IMR-90 (cell line): ENCODE measurements at places on chromosomes 1 and 21.
A peak's percentile ranks its signal among the peaks of the same experiment; 100 is the strongest.

DNA sequence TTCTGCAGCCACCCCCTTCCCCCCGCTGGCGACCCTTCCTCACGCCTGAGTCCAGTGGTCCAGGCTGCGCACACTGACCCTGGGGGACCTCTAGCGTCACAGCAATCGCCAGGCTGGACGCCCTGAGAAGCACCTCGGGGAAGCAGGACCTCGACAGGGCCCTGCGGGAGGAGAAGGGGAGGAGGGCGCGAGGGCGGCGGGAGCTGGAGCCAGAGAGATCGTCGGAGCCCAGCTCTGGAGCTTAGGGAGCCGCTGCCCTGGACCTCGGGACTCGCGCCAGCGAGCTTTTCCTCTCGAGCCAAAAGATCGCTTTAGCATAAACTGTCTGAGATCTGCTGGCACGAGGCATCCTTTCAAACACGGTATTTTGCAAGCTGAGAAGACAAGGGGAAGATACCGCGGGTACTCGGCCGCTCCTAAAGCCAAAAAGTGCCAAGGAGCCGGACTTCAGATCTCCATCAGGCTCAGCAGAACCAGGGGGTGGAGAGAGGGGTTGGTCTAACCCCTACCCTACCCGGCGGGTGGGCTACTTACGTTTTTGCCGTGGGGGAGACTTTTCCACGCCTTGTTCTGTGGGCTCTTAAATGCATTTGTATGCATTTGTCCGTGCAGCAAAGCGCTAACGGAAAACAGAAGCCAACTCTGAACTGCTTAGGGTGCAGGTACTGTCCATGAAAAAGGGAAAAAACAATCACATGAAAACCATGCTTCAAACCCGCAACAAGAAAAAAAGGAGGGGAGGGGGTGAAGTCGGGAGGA, 586 bp downstream of the COL24A1 start:
- peak; percentile 65 for DNase-seq

- DNase-seq = no peak
These were observed 186.4 kb downstream of the RYR2 start for GRCh38 chr1:237228421-237228820.

DNA sequence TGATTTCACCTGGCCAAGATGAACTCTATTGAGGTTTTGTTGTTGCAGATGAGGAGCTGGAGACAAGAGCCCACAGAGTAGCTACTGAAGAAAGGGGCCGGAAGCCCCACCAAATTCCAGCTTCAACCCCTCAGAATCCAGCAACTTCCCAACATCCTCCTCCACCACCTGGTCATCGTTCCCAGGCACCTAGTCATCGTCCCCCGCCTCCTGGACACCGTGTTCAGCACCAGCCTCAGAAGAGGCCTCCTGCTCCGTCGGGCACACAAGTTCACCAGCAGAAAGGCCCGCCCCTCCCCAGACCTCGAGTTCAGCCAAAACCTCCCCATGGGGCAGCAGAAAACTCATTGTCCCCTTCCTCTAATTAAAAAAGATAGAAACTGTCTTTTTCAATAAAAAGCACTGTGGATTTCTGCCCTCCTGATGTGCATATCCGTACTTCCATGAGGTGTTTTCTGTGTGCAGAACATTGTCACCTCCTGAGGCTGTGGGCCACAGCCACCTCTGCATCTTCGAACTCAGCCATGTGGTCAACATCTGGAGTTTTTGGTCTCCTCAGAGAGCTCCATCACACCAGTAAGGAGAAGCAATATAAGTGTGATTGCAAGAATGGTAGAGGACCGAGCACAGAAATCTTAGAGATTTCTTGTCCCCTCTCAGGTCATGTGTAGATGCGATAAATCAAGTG, 14.3 kb downstream of the CD2 start:
- DNase-seq = no peak

DNA sequence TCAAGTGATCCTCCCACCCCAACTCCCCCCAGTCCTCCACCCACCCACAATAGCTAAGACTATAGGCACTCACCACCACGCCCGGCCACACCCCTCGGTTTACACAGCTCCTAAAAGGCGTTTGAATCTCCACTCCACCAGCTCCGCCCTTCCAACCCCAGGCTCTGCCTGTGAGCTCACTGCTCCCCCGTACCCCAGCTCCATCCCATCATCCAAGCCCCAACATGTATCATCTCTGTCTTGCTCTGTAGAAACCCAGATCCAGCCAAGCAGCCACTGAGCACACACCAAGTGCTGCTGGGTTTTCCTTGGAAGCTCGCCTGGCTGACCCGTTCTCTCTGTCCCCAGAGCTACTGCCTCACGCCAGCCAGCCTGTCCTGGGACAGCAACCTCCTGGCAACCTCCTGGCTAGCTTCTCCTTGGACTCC, 12.0 kb upstream of the S100A2 start:
- DNase-seq = no peak

DNA sequence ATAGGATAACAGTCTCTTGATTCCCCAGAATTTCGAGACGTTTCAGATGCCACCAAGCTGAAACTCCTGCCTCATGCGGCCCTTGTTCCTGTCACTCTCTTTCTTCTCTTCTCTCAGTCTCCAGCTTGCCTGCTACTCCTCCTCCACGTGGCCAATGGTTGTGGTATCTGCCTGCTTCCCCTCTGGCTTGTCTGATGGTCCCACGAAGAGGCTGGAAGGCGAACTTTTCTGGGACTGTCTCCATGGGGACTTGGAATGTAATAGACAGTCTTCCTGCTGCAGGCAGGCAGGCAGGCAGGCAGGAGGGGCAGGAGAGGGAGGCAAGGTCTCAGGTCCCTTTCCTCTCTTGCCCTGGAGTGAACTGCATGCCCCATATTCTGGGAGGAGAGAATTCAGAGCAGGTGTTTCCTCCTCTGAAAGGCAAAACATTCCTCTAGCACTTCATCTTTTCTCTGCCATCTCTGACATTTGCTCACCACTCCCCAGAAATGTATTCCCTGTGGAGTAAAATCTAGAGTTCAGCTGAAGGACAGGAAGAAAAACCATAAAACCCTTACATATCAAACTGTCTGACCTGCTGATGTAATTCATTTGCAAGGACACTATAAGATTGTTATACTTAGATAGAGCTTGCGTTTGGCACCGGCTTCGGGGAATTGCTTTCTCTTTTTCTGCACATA, 64.1 kb upstream of the GNG12 start:
- DNase-seq = peak; percentile 72

DNA sequence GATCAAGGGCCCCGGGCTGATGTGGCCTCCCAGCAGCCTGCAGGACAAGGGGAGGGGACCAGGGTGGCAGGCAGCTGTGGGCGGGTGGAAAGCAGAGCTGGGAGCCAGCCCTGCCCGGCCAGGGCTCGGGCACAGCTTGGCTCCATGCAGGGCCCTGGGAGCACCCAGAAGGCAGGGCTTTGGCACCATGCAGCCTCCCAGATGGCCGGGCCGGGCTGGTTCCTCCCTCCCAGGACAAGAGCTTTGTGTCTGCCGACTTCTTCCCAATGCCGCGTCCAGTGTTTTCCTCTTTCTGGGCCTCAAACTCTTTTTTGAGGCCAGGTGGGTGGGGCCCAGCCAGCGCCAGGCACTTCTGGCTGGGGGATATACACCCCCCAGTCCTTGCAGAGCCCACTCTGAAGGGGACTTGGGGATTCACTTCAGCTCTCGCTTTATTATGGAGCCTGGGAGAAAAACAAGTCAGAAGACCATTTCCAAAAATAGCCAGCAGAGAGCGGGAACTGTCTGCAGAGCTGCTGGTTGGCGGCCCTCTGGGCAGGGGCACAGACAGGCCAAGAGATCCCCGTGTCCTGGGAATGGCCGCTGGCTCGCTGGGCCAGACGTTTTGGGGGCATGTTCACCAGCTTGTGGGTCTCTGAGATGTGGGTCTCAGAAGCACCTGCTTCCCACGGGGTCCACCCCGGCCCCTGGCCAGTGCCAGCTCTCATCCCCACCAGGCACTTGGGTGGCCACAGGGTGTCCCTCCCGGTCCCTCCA, 103.8 kb upstream of the ARHGEF16 start:
- DNase-seq = no peak

DNA sequence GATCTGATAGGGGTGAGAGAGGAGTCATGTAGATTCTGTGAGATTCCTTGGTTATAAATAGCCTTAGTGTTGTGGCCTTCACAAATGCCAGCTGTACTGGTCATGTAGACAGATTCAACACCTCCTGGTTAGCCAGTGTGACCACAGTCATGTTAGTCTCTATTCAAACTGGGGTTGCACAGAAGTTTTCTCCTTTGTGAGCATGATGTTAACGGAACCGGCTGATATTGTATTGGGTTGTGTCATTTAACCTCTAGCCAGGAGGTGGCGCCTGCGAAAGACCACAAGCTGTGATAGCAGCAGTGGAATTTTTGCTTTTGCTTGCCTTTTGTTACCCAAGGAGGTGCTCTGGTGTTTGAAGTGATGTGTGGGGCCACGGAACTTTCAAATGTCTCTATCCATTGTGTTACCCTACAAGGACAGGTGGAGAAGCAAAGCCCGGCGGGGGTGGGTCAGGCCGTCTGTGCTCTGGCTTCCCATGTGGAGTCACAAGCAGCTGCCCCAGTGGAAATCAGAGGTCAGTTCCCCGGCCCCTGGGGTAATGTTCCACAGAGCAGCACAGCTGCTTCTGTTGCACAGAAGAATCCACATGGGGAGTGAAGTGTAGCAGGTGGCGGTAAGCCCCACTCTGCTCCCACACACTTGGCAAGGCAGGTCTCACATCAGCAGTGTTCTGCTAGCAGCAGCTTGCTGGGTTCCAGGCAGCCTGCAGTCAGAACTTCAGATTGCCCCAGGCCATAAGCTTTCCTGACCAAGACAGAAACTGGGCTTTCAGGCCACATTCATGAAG, 112.6 kb downstream of the ADAMTS1 start:
- peak; percentile 57 for DNase-seq

DNA sequence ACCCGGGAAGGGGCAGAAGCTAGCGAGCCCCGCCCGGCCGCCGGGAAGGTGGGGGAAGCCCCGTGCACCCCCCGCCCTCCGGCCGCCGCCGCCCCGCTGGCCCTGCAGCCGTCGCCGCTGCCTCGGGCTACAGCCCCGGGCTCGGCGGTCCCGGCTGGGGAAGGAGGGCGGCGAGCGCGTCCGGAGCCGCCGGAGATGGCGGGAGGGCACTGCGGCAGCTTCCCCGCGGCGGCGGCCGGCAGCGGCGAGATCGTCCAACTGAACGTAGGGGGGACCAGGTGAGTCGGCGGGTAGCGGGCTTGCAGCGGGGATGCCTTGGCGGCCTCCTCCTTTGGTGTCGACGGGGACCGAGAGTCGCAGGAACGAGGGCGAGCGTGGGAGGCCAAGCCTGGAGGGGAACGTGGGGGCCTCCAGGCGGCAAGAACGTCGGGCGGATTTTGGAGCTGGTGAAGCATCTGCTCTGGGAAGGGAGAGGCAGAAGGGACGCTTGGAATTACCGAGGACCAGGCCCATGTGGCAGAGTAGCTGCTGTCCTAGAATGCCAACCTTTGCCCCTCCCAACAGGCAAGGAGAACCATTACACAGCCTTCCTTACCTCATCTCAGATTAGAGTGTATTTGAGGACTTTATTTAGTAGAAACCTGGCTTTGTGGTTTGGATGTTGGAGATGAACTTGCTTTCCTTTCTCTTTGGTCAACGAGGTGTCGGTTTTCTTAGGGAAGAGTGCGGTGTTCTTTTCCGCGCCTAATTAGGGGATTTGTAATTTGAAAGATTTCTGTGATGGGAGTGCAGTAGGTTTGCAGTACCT, 591 bp downstream of the KCTD3 start:
- peak; percentile 46 for DNase-seq

- no peak for DNase-seq
These were observed 265.9 kb upstream of the FAM78B start for GRCh38 chr1:166432655-166433054.

- peak; percentile 10 for DNase-seq
These were observed 68.1 kb downstream of the EDEM3 start for GRCh38 chr1:184686540-184686939.

DNA sequence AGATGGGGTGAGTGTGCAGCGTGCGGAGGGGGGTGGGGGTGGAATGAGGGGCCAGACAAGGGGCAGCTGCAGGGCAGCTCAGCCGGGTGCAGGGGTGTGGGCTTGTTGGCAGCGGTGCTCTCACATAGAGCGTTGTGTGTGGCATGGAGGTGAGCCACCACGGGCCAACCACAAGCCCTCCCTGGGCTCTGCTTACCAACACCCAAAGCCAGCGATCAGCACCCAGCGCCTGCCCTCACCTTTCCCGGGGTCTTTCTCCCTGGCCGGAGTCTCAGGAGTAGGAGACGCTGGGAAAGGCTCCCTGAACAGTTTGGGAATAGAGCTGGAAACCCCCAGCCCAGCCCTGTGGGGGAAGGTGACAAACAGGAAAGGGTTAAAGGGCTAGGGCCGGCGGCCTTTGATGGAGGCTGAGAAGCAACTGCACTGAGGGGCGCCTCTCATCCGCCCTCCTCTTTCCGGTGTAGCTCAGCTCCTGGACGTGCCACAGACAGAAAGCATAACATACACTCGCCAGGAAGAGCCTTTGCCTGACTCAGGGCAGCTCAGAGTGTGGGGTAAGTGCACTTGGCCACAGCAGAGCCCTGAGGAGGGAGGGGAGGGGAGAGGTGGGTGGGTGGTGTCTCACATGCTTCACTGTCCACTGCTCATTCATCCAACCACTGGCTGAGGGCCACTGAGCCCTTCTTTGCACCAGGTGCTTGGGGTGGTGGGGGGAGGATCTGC, 577 bp downstream of the IKBKE start:
- DNase-seq = peak; percentile 90

DNA sequence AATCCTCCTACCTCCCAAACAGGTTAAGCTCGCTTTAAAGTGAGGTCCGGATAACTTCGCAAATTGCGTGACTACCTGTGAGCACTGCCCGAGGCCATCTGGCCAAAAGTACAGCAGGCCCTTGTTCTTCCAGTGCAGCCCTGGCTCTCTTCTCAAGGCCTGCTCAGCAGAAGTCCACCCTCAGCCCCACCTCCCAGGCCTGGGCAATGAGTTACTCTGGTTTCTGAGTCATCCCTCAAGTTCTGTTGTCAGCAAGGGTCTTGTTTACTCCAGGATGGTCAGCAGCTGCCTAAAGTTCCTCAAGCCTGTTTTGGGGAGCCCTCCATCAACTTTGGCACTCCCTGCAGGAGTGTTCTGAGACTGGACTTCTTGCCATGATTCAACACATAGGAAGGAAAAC, 101.7 kb downstream of the BCAR3 start:
- DNase-seq = peak; percentile 97

GRCh38 chr1:159860456-159860855, 2.0 kb downstream of the VSIG8 start:
- no peak for DNase-seq

- DNase-seq = no peak
These were observed 129.8 kb downstream of the PTPRU start for GRCh38 chr1:29365906-29366670.

DNA sequence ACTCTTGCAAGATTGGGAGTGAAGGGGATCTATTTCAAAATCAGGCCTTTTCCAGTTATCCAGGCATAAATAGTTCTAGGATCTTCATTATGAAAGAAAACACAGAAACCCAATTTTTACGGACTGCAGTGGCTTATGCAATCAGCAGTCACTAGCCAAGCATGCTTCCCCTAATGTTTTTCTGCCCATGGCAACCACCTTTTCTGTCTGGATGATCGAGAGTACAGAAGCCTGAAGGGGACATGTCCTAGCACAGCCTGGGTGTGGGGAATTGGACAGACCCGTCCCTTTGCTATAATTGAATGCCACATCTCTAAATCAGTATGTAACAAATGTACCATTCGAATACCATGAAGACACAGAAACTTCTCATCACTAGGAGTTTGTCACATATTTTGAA, 29.8 kb upstream of the NCAM2 start:
- DNase-seq = no peak
